ENCODE measurements at places on chromosomes 2 and 18.

GRCh38 chr2:204321910-204322751, 223.1 kb upstream of the PARD3B start:
- no peak for DNase-seq

DNA sequence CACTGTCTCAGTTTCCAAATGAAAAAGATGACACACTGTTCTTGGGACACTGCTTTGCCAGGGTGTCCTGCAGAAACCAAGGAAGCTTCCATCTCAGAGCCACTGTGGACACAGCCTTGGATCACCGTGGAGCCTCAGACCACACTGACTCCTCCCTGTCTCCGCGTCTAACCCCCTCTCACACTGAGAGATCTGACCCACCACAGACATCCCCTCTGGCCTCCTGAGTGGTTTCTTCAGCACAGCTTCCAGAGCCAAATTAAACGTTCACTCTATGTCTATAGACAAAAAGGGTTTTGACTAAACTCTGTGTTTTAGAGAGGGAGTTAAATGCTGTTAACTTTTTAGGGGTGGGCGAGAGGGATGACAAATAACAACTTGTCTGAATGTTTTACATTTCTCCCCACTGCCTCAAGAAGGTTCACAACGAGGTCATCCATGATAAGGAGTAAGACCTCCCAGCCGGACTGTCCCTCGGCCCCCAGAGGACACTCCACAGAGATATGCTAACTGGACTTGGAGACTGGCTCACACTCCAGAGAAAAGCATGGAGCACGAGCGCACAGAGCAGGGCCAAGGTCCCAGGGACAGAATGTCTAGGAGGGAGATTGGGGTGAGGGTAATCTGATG, 113.4 kb upstream of the PKDCC start:
- DNase-seq, result no peak

GRCh38 chr2:202084265-202084664, 11.2 kb downstream of the KIAA2012 start:
- DNase-seq, result no peak

DNA sequence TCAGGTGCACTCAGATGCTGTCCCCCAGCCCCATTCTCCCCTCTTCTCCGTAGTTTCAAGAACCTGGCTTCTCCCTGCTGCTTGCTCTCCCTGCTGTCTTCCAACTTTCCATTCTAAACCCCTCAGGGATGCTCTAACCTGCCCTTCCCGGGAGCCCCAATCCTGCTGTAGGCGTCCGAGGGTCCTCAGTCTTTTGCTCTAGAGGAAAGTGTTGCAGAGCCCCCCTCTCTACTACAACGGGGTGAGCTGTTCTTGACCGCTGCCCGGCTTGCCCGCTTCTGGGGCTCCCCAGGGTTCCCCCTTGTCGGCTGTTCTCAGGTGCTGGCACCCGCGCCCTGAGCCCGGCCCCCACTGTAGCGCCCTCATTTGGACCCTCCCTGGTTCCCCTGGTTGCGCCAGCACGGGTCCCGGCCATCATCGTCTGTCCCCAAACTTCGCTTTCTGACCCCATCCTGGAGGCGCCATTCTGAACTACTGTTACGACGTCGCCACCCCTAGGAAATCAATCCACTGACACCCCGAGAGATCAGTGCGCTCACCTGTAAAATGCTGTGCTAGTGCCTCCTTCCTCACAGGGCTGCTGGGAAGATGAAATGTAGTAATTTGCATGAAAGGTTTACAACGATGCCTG, 31.9 kb upstream of the REG3G start:
- DNase-seq, result no peak

DNA sequence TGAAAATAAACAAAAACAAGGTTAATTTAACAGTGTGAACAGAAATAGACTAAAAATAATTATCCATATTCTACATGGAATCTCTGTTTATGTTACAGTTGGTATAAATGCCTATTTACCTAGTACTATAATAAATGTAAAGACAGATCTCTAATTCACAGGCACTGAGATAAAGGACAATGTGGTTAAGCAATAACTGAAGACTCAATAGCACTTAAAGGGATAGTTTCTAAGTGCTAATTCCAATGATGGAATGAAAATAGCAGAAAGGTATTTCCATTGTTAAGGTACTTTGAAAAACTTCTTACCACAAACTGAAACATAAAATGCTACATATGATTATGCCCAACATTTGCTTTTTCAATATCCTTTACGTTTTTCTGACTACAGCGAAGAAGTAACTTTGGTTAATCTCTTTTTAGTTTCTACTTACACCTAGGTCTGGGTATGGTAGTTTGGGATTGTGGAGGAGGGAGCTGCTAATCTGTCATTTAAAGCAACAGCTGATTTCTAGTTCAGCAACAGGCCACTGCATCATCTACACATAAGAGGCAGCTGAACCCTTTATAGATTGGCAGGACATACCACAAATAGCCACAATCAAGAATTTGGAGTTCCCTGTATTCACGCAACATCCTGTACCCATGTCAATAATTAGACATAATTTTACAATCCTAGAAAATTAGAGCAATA, 27.2 kb downstream of the MAP4K3 start:
- no peak for DNase-seq

GRCh38 chr2:26974352-26974751, 3.9 kb downstream of the MAPRE3 start:
- DNase-seq, result no peak

GRCh38 chr18:36381075-36381474, 83.6 kb downstream of the FHOD3 start:
- no peak for DNase-seq

- DNase-seq, result no peak
These were observed 2.8 kb downstream of the CRYGB start for GRCh38 chr2:208142925-208143799.

Measured in activated CD4-positive, alpha-beta T cell treated with anti-CD3 and anti-CD28 coated beads, Interleukin-2, amount 50 U/mL, for 48 hours (primary cell).